ENCODE measurements at places on chromosomes 5 and 9. TPM values are rescaled to one million over a fixed set of nuclear protein-coding genes. Genes with fewer than 3 reads are reported as not detected.

DNA sequence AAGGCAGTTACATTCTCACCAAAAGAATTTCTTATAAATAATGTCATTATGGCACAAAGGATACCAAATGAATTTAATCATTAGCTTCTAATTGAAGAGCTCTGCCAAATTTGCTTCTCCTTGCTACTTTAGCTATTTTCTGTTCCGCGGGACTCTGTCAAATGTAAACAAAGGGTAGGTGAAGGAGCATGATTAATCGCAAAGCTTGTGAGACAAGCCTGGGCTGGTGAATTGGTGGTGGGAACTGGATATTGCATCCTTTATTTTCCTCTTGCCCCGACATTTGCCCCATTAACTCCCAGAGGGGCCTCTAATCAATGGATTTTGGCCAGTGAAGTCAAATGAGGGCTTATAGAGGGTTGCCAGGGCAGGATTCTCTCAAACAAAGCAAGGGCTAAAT lies 234.2 kb upstream of the RFX3 start:
- DNase-seq, result no peak

The SLC6A3 gene
- 0.05 TPM for total RNA-seq

The NUTM2G gene
- total RNA-seq, result not detected

The SEMA5A gene
- 0.15 TPM for total RNA-seq
